ENCODE measurements at places on chromosomes 6 and 20.

DNA sequence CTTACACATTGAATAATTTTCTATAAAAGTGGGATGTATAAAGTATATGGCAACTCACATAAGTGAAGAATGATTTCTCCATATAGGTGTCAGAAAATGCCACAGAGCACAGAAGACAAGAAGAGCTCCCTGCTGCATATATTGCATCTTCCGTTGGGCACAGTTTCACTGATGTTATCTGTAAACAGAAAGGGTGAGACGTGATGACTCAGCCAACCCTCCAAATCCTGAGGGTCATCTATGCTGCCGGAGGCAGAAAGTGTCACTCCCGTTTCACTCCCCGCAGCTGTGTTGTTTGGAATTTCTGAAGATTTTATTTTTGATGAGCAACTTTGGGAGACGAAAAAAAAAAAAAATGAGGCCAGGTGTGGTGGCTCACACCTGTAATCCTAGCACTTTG lies 644.1 kb downstream of the C6orf118 start:
- no peak for DNase-seq

GRCh38 chr6:7219310-7219709 lies 93.7 kb downstream of the SSR1 start:
- DNase-seq, result peak; percentile 55

DNA sequence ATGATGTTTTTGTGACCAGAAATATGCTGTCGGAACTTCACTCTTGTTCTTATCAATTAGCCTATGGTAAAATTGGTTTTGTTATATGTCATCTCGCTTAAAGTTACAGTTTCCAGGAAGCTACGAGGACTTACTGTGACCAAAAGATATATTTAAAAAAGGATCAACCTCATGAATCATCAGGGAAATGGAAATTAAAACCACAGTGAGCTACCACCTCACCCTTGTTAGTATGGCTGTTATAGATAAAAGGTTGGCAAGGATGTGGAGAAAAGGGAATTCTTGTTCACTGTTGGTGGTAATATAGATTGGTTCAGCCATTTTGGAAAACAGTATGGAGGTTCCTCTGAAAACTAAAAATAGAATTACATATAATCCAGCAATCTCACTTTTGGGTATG lies 14.3 kb upstream of the INSM1 start:
- DNase-seq, result no peak

DNA sequence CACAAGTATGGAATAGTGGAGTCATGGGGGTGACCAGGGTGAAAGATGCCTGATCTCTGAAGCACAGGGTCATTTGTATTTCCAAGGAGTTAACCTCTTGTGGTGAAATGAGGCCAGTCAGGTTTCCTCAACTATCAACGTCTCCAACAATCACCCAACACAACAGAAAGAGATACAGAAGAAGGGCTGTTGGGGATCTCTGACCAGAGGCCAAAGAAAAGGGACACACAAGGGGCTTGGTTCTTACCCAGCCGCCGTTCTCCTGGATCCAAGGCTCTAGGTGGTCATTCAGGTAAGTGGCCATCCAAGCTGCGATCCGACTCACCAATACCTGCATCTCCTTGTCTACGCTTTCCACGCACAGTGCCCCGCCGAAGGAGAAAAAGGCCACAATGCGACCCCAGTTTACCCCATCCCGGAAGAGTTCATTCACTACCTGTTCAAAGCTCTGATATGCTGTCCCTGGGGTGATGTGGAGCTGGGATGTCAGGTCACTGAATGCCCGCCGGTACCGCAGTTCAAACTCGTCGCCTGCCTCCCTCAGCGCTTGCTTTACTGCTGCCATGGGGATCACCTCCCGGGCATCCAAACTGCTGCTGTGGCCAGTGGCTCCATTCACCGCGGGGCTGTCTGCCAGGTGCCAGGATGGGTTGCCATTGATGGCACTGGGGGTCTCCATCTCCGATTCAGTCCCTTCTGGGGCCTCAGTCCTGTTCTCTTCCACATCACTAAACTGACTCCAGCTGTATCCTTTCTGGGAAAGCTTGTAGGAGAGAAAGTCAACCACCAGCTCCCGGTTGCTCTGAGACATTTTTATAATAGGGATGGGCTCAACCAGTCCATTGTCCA lies 1.0 kb downstream of the BCL2L1 start:
- DNase-seq, result no peak

DNA sequence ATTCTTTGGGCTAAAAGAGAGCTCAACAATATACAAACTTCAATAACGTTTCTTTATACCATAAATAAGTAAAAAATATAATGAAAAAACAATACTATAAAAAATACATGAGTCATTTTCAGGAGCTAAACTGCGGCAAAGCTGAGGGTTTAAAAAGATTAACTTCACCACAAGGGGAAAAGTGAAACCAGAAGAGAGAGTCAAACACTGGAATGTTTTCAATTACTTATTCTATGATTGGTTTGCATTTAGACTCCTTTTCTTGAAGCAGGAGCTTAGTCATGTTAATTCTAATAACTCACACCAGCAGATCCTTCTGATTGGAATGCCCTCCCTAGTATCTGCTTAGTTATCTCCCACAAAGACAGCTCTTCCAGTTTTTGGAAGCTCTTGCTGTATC lies 627.3 kb downstream of the UTRN start:
- peak; percentile 91 for DNase-seq

DNA sequence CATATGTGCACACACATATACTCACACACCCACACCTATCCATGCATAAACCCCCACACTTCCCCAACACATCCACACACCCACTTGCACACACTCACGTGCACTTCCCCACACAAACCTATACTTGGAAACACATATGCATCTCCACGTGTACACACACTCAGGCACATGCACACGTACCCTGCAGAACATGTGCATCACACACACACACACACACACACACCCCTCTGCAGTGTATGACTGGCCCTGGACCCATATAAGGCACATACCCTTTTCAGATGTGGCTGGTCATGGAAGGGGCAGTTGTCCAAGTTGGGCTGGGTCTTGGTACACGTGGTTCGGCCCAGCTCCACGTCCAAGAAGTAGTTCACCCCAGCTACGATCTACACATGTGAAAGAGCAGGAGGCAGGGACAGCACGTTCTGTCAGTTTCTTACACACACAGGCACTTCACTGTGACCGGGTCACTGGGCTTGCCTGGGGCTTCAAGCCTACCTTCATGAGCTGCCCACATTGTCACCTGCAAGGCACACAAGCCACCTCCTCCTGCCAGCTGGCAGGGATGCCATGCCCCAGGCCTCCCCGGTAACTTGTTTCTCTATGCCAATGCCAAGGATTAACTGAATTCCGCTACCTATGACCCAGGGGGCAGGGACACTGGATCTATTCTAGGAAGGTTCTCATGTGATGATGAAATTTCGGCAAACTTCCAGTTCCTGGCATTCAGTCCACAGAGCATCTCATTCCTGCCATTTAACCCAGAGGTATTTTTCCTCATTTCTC lies 2.6 kb downstream of the CST3 start:
- no peak for DNase-seq

DNA sequence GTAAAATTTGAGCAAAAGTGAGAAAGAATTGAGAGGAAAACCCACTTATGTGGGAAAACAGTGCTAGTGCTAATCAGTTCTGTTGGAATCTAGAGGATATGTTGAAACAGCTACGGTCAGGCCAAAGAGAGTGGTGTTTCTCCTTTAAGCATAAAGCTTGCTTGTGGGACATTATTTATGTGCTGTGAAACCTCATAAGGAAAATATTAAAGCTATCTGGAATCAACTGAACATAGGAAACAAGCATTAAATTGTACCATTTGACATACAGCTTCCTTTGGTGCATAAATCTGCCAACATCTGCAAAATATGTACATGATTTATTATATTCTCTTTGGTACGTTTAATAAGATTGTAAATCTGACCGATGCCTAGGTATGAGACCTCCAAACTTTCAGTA lies 182.5 kb upstream of the PDE10A start:
- no peak for DNase-seq

- DNase-seq, result no peak
Measured at GRCh38 chr6:146339716-146340115, 203.9 kb upstream of the RAB32 start.

DNA sequence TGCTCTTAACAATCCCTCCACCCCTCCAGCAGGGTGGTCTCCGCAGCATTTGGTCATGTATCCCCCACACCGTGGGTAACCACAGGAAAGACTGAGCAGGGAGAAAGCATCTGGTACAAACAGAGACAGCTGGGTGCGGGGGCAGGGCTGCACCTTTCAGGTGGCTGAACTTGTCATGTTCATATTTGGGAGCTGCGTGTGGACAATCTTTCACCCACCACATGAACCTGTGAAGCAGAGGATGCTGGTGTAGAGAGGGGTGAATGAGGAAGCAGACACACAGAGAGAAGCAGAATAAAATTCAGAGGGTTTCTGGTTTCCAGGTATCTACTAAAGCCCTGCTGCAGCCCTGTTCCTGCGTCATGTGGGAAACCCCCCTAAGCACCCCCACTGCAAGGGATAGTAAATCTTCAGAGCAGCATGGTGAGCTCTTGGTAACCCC lies 8.9 kb downstream of the GFOD1 start:
- DNase-seq, result no peak

- no peak for DNase-seq
Measured at GRCh38 chr20:40748182-40748581, 59.1 kb upstream of the MAFB start.

GRCh38 chr20:54431156-54431944 lies 44.0 kb upstream of the DOK5 start:
- DNase-seq, result peak; percentile 1

- no peak for DNase-seq
Measured at GRCh38 chr20:59574308-59574707, 30.0 kb upstream of the PHACTR3 start.

DNA sequence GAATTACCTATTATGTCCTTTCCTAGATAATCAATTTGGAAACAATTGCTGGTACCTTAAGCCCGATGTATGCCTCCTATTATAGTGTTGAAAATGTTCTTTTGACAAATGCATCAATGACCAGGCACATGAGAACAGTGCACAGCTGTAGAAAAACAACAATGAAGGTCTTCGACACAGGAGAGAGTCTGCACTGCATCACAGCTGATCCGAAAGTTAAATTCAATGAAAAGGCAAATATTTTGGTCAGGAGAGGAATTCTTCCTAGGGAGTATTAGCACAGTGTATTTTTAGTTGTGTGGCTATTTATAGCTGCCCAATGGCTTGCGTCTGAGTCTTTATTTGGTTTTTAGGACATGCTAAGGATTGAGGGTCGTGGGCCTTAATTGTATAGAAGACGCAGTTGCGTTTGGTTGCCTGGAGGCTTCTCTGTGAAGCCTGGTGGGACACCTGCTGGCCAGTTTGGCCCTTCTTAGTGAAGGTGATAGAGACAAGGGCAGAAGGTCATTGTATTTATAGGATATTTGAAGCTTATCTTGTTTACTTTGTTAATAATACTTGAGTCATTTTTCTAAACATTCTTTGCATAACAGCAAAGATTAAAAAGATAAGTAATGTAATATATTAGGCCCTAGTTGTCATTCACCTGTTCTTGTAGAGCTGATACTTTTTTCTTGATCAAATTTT lies 72.3 kb downstream of the CDYL start:
- DNase-seq, result peak; percentile 12

- no peak for DNase-seq
Measured at GRCh38 chr20:34642009-34642408, 34.9 kb downstream of the PIGU start.

GRCh38 chr6:108168501-108169463 lies 3.0 kb downstream of the NR2E1 start:
- peak; percentile 17 for DNase-seq

DNA sequence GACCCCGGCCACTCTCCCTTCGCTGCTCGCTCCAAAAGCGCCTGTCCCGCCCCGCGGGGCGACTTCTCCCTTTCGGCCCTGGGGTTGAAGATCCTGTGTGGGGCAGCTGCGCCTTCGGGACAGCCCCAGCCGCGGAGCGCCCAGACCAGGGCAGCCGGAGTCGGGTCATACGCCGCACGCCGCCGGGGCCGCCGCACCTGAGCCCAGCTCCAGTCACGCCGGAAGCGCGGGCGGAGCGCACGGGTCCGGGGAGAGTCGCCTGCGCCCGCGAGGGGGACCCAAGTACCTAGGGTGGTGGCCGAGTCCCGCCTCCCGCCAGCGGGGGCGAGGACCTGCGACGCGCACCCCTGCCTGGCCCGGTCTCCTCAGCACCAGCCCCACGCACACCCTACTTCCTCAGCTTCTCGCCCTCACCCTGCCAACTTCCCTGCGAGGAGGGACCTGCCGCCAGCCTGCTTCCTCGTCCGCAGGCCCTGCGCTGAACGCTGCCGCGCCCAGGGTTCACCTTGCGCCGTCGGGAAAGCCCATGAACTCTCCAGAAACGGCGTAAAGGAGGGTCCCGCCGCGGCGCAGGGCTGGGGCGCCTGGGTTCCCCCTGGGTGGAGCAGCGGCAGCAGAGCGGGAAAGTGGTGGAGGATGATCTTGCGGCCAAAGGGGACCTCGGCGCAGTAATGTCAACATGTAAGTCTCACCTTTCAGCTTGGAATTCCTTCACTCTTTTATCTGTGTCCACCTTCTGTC lies at the start of gene ADGRG6:
ADGRG6 (plus strand) TSS at position 357 of the 741 bp plus-strand sequence; CDS start at position 680, 323 bp downstream.
- DNase-seq, result peak; percentile 33

GRCh38 chr20:22795871-22796270 lies 211.5 kb upstream of the FOXA2 start:
- peak; percentile 100 for DNase-seq

DNA sequence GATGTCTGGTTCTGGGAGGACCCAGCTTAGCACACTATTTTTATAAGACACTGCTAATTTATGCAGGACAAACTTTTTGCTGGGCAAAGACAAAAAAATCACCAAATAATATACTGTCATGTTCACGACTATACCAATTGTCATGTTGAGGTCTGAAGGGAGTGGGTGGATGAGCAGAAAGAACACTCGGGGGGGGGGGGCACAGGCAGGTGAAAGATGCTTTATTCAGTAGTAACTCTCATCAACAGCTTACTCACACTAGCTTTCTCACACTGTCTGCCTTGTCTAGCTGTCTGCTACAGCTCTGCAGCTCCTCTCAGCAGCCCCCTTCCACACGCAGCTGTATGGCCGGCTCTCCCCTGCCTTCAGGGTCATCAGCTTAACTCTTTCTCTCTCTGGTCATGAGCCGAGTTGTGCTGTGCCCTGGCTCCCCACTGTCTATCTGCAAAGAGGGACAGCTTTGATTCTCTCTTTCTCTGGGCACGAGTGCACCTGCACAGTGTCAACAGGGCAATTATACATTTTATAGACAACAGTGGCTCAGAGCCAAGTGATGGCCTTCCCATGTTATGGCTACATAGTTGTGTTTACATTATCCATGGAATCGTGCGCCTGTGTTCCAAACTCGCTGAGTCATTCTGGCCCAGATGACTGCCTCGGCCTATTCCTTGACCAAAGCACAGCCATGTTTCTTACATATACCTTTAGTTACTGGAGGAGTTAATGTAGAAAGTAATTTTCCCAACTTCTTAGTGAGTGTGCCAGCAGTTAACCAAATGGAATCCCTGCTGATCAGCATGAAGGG lies 187.7 kb upstream of the PRSS16 start:
- DNase-seq, result no peak

DNA sequence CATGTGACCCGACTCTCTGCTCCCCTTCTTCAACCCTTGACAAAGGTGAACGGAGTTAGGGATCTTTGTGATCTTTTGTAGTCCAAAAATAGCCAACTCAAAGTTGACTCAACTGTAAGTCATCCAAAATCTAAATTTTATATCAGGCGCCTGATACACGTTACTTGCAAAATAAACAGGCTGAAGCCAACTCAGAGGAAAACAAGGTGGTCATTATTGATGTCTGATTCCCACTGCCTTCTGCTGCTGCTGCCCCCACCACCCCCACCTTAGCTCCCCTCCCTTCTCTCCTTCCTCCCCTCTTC lies 13.2 kb upstream of the RNF8 start:
- no peak for DNase-seq
